ENCODE measurements at places on chromosomes 3 and 15.
A peak's percentile ranks its signal among the peaks of the same experiment; 100 is the strongest.

DNA sequence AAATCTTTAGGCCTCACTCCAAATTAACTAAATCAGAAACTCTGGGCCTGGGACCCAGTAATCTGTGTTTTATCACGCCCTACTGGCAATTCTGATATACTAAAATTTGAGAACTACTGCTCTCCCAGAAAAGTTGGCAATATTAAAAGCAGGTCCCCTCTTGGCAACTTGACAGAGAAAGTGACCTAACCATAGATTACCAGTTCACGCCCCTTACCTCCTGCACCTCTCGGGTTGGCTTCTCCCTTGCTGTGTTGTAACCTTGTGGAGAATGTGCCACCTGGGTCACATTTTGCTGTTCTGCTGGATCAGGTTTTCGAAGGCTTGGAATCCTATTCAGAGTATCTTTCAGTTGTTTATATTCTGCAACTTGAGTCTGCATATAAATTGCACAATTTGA, 59.1 kb downstream of the GOLIM4 start:
- DNase-seq: no peak

DNA sequence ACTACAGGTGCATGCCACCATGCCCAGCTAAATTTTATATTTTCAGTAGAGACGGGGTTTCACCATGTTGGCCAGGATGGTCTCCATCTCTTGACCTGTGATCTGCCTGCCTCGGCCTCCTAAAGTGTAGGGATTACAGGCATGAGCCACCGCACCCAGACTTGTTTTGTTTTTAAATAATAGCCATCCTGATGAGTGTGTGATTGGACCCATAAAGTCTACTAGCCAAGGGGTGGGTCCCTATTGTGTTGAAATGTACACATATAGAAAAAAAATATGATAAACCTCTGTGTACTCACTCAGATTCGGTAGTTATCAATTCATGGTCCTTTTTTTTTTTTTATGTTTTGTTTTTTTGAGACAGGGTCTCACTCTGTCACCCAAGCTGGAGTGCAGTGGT, 17.3 kb downstream of the ZNF592 start:
- no peak for DNase-seq

DNA sequence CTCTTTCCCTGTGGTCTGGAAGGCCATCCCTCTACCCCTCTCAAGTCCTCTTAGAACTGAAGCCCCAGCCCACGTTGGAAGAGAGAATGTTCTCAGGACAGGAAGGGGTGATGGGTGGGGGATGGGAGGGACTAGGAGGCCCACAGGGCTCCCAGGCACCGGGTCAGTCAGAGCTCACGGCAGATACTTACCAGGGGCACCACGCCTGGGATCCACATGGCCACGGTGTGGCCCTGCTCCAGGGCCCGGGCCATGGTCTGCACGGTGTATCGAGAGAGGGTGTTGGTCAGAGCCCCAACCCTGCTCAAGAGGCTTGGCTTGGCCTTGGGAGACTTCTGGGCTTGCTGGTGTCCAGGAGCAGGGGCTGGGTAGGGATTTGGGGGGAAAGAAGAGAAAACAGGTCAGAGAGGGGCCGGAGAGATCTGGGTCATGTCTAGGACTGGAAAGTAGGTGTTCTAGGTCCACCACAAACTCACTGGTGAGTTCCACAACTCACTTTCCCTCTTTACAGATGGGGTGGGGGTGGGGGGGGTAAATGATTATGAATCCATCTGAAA, 9.8 kb downstream of the PLIN1 start:
- no peak for DNase-seq

- no peak for DNase-seq
Measured at GRCh38 chr3:129973853-129974563, 512 bp upstream of the TRH start.

- DNase-seq: peak; percentile 53
Measured at GRCh38 chr15:67091071-67091979, 25.9 kb downstream of the SMAD3 start.

DNA sequence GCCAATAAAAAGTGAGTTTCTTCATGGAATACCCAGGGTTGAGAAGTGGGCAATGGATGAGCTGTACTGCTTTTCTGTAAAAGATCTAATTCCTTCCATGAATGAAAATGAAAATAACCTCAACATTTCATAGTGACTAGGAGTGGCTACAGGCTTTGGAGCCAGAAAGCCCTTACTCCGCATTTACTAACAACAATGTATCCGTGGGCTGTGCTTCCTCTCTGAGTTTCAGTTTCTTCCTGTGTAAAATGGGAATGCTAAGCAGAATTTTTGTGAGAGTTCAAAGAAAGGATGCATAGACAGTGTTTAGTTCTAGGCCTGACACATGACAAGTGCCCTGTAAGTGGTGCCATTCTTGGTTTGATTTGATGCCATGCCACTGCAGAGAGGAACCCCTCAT, 47.5 kb upstream of the TM4SF1 start:
- DNase-seq: no peak

DNA sequence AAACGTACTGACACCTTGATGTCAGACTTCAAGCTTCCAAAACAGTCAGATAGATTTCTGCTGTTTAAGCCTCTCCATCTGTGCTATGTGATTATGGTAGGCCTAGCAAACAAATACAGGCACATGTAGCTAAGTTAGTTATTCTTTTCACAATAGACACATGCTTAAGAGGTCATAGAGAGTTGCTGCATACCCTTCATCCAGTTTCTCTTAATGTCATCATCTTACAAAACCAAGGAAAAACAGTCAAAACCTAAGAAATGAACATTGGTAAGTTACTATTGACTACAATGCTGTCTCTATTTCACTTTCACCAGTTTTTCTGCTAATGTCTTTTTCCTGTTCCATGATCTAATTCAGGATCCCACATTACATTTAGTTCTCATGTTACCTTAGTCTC, 946.8 kb downstream of the TUSC7 start:
- no peak for DNase-seq

- DNase-seq: no peak
Measured at GRCh38 chr3:187971629-187972028, 182.3 kb upstream of the LPP start.

GRCh38 chr3:103047640-103048039, 612.8 kb downstream of the ZPLD1 start:
- DNase-seq: no peak

DNA sequence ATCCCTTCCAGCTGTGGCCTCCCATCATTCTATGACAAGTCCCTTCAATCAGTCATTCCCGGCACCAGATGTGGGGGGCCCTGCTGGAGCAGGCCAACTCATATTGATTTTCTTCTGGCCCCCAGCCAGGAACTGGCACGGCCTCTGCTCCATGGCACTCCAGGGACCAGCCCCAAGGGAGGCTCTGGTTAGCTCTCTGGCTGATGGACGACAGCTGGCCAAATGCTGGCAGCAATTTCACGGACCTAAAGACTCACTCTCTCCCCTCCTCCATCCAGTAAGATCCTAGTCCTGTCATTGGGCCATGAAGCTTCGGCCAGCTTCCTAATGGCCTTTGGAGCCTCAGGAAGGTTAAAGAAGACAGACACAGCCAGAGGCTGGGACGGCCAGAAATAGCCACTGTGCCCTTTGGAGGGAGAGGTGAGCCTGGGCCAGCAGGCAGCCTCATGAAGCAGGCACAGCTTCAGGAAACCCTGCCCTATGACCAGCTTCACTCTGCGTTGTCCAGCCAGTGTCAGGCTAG, 131.0 kb downstream of the MEX3B start:
- DNase-seq: no peak

GRCh38 chr3:176814285-176814684, 383.0 kb downstream of the TBL1XR1 start:
- no peak for DNase-seq

DNA sequence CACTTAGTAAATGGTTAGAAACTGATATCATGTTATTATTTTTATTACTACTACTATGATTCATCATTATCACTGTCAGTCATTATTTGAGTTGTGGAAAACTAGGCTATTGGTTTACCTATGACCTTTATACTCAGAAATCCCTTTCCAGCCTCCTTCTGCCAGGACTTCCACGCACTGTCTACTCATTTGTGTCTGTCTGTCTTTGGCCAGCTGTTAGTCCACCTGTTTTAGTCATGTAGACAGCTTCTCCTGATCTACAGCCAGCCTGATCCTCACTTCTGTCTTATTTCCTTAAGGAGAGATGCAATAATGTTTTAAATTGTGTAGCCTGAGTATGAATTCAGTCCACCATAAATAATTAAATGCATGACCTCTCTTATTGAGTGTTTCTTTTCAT, 162.8 kb downstream of the EPHA3 start:
- DNase-seq: no peak

DNA sequence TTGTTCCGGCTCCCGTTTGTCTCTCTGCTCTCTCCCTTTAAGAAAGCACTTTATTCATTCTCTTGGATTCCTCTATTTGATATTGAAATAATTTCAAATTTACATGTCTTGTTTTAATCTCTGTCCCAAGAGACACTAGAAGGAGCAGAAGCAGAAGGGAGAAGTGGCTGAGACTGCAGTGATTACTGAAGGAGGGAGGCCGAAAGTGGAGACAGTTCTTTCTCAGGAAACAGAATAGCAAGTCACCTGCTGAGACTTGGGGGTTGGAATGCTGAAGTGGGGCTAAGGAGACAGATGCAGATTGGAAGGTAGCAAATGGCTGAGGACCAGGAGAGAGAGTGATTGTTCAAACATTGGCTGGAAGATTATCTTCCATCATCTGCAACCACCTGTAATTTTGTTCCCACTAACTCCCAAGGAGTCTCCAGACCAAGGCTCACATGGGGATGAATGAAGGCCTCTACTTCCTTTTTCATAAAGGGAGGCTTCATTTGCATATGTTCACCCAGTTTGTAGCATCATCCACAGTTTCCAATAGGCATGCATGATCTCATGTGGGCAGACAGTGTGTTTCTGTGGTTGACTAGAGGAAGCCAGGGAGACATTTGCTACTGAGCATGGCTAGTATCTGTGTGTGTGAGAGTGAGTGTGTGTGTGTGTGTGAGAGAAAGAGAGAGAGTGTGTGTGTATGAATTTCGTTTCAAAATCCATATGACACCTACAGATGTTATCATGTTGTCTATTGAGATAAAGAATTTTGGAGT, 24.0 kb downstream of the LTF start:
- DNase-seq: no peak

DNA sequence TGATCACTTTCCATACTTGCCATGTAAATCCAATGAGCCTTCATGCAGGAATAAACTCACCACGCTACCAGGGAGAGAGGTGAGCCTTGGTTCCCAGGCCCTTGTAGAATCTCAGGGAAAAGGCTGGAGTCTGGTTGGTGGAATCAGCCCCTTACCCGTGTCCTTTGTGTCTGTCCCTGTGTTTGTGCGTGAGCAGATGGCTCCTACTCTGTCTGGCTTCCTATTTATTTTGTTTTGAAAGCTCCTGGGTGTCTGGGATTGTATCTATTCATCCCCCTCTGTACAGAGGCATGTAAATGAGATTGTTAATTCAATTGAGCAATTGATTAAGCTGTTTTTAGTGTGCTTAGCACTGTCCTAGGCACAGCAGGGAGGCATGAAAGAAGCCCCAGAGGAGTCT, 278.1 kb downstream of the THSD4 start:
- DNase-seq: no peak

GRCh38 chr3:78901544-78901943, 866.3 kb downstream of the ROBO1 start:
- no peak for DNase-seq

DNA sequence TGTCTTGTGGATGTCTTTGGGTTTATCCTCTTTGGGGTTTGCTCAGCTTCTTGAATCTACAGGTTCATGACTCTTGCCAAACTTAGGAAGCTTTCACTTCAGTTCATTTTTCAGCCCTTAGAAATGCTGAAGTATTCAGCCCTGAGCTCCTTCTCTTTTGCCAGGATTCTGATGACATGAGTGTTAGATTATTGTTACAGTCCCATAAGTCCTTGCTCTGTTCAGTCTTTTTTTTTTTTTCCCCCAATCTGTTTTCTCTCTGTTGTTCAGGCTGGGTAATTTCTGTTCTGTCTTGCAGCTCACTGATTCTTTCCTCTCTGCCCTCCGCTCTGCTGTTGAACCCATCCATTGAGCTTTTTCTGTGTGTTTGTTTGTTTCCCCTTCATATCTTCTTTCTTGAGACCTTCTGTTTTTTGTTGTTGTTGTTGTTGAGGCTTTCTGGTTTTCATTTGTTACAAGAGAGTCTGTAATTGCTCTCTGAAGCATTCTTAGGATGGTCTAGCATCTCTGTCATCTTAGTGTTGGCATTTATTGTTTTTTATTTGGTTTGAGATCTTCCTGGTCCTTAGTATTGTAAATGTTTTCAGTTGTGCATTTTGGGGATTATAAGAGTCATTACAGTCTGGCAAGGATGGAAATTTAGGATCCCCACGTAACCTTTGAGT, 18.4 kb downstream of the LRCH3 start:
- no peak for DNase-seq

DNA sequence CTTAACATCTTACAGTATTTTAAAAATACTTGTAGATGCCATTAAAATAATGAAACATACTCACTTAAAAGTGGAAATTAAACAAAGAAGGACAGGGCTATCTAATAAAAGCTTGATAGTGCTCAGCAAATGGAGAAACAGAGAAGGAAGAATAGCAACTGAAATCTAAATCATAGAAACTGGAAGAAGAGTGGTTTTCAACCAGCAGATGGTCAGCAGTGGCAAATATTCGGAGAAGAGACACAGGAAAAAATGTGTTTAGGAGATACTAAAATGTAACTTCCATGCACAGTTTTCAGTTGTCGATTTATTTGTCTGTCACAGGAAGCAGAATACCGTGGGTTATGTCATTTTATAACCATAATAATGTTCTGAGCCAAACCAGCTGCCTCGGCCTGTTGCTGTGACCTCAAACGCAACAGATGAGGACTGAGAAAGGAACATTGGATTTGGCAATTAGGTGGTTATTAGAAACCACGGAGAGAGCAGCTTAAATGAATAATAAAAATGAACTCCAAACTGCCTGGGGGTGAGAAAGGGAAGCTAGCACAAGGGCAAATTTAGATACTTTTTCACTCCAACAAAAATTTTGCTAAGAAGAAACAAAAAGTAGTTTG, 246.6 kb upstream of the KCNMB2 start:
- no peak for DNase-seq
